ENCODE measurements at places on chromosomes 2 and 18.

DNA sequence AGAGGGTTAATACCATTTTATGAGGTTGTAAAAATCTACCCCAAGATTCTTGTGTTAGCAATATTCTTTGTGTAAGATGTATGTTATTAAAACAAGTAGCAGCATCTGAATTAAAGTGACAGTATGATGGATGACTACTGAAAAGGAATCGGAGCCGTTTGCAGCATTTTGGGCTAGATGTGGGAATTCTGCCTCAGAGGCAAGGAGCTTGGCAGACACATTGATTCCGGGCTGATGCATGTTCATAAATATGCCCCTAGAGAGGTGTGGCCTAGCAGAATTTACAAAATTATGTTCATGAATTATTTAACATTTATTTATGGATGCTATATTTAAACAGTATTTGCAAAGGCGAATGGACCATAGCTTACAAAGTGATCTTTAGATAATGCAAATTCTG lies 389.0 kb upstream of the ETAA1 start:
- no peak for DNase-seq

DNA sequence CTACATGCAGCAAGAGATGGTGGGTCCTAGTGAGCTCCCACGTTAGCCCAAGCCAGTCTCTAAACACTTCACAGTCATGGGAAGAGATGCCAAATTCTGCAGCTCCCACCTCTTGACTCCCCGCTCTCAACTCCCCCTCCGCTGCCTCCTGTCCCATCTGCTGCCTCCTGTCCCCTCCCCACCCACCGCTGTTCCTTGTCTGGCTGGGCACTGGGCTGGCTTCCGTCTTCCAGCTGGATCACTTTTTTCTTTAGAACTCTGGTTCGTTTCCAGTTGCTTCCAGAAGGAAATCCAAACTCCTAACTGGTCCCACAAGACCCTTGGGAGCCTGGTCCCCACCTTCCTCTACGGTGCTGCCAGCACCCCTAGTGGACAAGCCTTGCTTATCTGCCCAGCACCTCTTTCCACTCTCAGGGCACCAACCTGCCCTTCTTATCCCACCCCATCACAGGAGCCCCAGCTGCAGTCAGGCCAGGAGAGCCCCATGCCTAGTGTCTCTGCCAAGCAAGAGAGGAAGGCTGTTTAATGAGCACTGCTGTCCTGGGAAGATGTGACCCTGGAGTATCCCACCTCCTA lies 12.1 kb upstream of the TWIST2 start:
- DNase-seq, result no peak

GRCh38 chr2:262117-262516 lies 1.7 kb downstream of the SH3YL1 start:
- no peak for DNase-seq

DNA sequence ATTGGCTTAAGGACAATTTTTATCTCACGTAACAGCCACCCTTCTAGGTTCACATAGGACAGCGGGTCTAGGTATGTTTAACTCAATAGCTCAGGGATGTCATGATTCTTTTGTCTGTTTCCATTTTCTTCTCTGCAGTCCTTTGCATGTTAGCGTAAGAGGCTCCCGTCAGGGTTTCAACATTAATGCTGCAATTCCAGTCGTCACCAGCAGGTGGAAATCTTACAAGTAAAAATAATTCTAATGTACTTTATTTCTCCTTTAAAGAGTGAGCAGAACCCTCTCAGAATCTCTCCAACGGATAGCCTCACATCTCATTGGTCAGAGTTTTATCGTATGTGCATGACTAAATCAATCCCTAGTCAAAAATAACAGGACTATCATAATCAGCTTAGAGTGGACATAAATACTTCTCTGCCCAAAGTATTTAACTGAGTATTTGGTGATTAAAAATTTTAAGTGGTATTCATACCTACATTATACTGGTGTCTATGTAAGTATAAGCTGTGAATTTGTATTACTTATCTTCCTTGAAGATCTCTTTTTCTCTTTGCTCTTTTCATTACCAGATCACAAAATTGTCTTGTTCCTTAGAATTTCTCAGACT lies 487.2 kb upstream of the GCFC2 start:
- peak; percentile 27 for DNase-seq

DNA sequence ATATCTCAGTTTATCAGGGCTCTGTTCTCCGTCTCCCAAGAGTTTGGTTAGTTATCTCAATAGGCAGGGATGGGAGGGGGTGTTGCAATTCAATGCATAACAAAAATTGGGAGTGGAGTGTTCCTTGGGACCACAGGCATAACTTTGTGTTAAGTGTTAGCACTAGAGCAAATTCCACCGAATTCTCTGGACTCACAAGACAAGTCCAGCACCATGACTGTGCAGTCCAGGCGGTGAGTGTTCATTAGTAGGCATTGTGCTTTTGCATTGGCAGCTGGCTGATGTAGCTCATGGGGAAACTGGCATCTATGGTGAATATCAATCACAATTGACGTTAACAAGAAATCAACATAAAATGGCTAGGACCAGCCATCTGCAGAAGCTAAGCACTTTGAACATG lies 79.0 kb upstream of the CABLES1 start:
- no peak for DNase-seq

GRCh38 chr2:96198921-96199320 lies 9.7 kb downstream of the STARD7 start:
- no peak for DNase-seq

DNA sequence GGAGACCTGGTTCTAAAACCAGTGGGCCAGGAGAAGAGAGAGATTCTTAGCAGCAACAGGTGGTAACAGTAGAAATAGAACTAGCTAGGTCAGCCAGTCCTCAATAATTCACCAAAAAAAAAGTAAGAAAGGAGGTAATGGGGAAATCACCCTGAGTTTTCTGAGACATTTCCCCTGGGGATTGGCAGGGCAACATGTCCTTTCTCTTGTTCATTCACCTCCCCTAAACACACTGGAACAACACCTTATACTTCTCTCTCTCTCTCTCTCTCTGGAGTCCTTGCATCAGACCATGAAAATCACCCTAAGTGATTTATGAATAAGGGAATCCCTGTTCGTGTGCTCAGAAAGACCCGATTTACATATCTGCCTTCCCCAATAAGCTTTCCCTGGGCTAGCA lies 64.8 kb downstream of the COX7A2L start:
- no peak for DNase-seq

- DNase-seq, result peak; percentile 11
These were observed 219.4 kb upstream of the NCKAP5 start for GRCh38 chr2:133787651-133788050.

- DNase-seq, result no peak
These were observed 152.2 kb downstream of the HNMT start for GRCh38 chr2:138116456-138116855.

GRCh38 chr2:148882051-148882450 lies 7.0 kb downstream of the KIF5C start:
- no peak for DNase-seq

DNA sequence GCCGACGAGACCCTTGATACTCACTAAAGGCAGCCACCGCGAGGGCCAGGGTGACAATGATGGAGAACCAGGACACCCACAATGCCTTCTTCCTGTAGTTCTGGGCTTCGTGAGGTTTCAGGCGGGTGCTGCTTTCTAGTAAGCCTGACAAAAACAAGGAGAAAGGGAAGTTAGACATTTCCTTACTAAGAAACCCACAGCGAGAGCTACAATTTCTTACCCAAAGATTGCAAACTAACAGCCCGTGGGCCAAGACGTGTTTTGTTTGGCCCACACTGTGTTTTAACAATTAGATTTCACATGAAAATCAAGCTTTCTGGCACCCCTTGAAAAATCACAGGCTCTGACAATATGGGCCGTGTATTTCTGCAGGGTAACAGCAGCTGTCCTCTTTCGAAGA lies 5.6 kb downstream of the TMEM163 start:
- no peak for DNase-seq

- no peak for DNase-seq
These were observed 125.5 kb upstream of the NETO1 start for GRCh38 chr18:72993250-72993649.

DNA sequence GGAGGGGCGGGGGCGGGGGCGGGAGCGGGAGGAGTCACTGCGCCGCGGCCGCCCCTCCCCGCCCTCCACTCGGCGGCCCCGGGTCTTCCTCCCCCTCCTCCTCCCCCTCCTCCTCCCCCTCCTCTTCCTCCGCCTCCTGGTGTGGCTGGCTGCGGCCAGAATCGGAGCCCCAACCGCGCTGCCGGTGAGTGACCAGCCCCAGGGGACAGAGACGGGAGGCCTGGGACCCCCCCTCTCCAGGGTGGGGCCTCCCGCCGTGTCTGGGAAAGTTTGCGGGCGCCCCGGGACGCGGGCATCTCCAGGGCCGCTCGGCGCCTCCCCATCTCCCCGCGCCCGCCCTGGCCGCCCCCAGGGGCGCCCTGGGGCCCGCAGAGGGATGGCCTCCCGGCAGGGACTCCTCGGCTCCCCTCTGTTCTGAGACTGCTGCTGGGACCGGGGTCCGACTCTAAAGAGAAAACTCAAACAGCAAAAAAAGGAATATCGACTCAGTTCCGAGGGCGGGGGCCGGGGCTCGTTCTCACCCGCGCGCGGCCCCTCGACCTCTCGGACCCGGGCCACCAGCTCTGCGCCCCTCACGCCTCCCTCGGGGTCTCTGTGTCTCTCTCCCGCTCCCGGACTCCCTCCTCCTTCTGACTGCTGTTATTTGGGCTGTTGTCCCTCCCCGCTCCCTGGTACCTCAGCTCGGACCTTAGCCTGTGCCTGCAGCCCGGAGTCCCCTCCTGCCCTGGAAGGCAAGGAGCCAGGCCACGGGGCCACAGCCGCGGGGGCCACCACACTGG lies at the start of gene STON1:
STON1 (plus strand) TSS at position 122 of the 779 bp plus-strand sequence. CDS start 50,480 bp downstream, outside the sequence.
- DNase-seq, result peak; percentile 53

GRCh38 chr2:10012963-10013461 lies 30.3 kb upstream of the KLF11 start:
- DNase-seq, result no peak

DNA sequence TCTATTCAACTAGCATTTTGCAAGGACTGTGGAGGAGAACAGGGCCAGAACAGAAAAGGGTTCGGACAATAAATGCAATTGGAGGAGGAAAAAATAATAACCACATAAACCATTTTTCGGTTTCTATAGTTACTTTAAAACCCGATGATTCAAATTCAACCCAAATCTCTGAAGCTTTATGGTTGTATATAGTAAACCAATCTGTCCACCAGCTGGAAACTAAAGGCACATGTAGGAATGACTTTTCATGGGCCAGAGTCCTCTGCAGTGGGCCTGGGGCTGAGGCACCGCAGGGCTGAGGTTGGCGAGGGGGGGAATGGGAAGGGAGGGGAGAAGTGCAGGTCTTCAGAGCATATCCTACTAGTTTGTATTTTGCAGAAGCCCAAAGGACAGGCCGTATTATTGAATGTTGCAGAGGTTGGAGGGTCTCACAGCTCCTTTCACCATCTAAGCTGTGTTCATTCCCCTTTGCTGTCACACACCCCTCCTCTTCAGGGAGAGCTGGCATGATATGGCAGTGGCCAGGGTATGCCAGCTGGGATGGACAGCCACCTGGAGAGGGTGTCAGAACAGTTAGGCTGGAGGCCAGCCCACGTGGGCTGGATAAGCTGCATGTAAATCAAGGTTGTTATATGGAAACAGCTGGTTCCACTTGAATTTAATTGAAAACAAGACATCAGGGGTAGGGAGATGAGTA lies 267.1 kb downstream of the PRKCE start:
- no peak for DNase-seq

- DNase-seq, result no peak
These were observed 4.4 kb upstream of the DSC3 start for GRCh38 chr18:31046916-31047315.

- no peak for DNase-seq
These were observed 108.4 kb downstream of the CAMKMT start for GRCh38 chr2:44470151-44470550.

- no peak for DNase-seq
These were observed 4.1 kb upstream of the SNED1 start for GRCh38 chr2:240994171-240994896.

DNA sequence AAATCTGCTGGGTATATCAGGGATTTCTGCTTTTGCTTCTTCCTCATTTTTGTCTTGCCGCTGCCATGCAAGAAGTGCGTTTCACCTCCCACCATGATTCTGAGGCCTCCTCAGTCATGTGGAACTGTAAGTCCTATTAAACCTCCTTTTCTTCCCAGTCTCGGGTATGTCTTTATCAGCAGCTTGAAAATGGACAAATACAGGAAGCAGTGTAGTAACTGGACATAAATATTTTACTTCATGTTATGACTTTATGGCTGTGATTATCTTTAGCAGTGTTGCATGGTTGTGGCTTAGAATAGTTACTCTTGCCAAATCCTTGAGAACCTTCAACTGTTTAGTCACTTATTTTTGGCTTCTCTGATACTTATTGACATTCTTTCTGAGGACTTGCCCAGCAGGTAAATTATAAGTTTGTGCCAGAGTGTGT lies 66.2 kb upstream of the DLX2 start:
- peak; percentile 70 for DNase-seq

Data from EH (cell line).